ENCODE measurements at places on chromosomes 5 and 9.
A peak's percentile ranks its signal among the peaks of the same experiment; 100 is the strongest.

DNA sequence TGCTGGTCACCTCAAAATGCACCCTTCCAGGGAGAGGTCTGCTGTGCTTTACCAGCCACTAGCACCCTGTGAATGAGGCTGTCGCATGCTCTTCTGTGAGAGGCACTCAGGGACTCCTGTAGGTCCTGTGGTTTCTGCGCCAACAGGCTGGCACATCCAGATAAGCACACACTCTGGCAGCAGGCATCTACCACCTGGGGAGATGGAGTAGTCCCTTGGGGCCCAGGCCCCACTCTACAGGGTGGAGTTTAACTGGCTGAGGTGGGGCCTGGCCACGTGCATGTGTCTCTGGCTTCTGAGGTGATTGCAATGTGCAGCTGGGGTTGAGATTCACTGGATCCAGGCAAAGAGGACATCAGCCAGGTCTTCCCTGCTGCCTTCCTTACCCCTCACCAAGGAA lies 32.3 kb downstream of the TMEM174 start:
- DNase-seq = no peak

DNA sequence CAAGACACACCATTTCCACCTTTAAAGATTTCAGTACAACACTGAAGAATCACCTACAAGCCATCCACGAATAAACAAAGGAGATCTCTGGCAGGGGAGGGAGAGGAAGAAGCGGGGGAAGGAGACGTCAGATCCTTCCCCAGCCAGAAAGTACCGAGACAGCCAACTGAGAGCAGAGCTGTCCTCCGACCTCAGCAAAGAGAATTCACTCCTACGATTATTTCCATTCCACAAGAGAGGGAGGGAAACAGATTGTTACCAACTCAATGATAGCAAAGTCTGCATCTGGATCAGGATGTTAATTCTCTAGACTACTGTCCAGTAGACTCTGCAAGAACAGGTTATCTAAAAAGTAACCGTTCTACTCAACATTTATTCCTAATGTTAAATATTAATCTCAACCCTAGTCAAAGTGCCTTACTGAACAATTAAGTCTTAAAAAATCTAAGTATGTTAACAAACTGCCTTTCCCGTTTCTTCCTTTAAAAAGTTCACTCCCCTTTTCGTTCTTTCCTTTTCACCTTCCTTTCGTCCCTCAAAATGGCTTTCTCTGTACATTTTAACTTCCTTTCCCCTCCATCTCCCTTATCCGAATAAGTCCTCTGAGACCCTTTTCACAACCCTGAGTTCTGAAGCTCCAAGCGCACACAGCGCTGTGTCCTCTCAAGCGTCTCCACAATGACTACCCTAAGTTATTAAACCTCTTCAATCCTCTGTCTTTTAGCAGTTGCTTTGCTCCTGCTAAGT lies 1.4 kb downstream of the CHD1 start:
- no peak for DNase-seq

- no peak for DNase-seq
Observed at GRCh38 chr9:27929841-27930240, 356.6 kb upstream of the C9orf72 start.

GRCh38 chr9:68851657-68852056 lies 146.6 kb downstream of the PIP5K1B start:
- DNase-seq = no peak

- DNase-seq = no peak
Observed at GRCh38 chr5:61097465-61097864, 64.8 kb downstream of the SMIM15 start.

- DNase-seq = no peak
Observed at GRCh38 chr5:157487358-157487757, 27.3 kb downstream of the NIPAL4 start.

GRCh38 chr9:111178331-111179055 lies 140.2 kb upstream of the LPAR1 start:
- DNase-seq = no peak

DNA sequence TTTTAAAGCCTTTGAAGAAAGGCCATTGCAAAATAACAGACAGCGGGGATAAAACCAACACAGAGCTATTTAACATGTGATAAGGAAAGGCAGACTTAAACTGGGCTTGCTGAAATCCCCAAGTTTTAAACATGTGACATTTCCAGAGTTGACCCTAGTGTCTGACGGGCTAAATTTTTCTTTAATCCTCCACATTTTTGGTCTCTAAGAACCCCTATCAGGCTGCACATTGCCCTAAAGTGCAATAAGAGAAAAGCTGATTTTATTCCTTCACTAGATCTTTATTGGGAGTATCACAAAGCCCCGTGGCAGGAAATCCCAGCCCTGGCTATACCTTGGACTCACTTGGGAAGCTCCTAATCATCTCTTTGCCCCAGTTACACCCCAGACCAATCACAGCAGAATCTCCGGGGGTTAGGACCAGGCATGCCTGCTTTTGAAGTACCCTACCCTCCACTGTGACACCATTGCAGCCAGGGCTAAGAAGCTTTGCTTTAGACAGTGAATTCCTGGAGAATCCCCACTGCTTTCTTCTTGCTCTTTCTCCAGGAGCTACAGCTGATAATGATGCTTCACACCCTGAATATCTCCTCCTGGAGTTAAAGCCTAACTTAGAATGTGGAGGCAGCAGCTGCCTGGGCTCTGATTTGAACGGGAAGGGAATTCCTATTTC lies 20.1 kb upstream of the COL15A1 start:
- no peak for DNase-seq

- DNase-seq = no peak
Observed at GRCh38 chr9:69455311-69455710, 130.3 kb downstream of the ENTREP1 start.

- no peak for DNase-seq
Observed at GRCh38 chr9:95511952-95512708, 4.6 kb downstream of the PTCH1 start.

DNA sequence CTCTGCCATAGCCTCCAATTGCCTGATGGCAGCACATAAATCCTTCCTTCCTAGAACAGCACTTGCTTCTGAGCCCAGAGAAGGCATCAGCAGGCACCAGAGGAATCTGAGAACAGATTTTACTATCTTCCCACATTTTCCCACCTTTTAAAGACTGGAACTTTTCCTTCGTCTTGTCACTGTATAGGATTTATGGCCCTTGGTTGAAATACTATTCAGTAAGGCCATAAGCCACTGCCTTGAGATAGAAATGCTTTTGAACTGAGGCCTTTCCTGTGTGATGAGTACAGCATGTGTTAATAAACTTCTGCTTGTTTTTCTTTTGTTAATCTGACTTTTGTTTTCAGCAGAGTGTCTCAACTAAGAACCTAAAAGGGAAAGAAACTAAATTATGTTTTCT lies 84.3 kb downstream of the MRPS27 start:
- DNase-seq = no peak

DNA sequence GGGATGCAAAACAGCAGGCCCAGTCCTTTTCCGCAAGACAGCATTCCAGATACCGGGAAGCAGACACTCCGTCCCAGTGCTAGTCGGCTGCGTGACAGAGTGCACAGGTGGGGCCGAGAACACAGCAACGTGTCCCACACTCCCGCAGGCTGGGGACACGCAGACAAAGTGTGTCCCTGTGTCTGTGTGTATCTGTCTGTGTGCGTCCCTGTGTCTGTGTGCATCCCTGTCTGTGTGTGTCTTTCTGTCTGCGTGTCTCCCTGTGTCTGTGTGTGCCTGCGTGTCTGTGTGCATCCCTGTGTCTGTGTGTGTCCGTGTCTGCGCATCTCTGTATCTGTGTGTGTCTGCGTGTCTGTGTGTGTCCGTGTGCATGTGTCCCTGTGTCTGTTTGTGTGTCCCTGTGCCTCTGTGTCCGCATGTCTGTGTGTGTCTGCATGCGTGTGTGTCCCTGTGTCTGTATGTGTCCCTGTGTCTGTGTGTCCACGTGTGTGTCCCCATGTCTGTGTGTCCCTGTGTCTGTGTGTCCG lies 137.0 kb downstream of the MRPL36 start:
- no peak for DNase-seq

GRCh38 chr9:69743930-69744329 lies 15.9 kb downstream of the PTAR1 start:
- no peak for DNase-seq

DNA sequence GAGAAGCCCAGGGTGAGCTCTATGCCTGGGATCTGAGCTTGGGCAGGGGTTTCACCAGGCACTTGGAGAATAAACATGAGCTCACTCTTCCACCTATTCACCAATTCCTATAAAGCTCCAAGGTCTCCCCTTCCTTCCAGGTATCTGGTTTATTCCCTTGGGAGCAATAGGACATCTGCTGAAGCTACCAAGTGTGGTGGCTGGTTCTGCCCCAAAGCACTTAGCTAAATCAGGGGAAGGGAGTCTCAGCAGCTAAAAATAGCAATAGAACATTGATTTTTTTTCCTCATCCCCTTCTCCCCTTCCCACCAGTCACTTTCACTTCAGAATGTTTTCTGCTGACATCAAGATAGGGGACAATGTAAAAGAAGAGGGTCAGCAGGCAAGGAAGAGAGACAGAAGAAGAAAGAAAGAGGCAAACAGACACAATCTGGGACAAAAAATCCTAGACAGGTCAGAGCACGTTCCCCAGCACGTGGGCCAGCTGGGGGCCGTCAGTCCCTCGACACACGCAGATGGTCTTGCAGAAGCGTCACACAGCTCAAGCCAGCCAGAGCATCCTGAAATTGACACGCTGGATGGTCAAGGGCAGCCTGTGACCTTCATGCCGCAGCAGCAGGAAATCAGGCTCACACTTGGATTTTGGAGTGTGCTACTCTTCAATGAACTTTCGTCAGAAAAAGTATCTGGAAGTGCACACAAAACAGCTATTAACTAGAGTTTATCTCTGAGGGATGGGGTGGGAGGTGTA lies 176.0 kb downstream of the ZNF608 start:
- DNase-seq = no peak

DNA sequence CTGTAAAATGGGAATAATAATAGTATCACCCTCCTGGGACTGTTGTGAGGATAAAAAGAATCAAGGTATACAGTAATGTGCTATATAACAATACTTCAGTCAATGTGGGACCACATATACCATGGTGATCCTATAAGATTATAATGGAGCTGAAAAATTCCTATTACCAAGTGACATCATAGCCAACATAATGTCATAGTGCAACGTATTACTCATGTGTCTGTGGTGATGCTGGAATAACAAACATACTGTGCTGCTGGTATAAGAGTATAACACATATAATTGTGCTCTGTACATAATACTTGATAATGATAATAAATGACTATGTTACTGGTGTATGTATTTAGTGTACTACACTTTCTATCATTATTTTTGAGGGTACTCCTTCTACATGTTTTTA lies 38.1 kb downstream of the LIFR start:
- DNase-seq = no peak

DNA sequence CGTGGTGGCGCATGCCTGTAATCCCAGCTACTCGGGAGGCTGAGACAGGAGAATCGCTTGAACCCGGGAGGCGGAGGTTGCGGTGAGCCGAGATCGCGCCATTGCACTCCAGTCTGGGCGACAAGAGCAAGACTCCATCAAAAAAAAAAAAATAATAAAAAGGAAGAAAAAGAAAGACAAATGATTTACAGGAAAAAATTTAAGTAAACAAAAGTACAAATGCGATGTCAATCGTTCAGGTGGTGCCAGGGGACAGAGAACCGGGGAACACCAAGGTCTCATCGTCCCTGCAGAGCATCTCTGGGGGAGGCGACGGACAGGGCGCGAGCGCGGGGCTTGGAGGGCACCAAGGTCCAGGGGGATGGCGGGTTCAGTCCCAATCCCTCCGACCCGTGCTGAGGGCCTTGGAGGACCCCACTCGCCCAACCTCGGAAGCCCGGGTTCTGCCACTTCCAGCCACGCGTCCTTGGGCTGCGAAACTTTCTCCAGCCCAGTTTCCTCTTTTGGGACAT lies 607 bp upstream of the HNRNPAB start:
- peak; percentile 62 for DNase-seq

GRCh38 chr9:85112391-85112790 lies 442.9 kb downstream of the NTRK2 start:
- DNase-seq = no peak

- DNase-seq = no peak
Observed at GRCh38 chr9:137555179-137555578, 3.5 kb downstream of the MRPL41 start.

- DNase-seq = no peak
Observed at GRCh38 chr5:80825786-80826460, 134.2 kb upstream of the RASGRF2 start.

DNA sequence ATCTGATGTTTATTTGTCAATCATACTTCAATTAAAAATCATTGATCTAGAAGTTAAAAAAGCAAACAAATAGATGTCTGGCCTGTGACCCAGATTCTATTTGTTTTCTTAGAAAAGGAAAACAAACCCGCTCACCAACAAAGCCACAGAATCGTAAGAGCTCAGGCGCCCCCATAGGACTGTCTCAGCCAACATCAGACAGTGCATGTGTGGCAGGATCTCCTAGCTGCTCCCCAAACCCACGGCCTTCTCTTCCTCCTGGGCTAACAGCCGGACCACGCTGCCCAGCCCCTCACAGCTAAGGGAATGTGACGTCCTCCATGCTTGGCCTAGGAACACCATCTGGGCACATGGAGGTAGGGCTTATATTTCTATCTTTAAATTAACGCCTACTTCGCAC lies 19.4 kb downstream of the OR2Y1 start:
- DNase-seq = no peak

DNA sequence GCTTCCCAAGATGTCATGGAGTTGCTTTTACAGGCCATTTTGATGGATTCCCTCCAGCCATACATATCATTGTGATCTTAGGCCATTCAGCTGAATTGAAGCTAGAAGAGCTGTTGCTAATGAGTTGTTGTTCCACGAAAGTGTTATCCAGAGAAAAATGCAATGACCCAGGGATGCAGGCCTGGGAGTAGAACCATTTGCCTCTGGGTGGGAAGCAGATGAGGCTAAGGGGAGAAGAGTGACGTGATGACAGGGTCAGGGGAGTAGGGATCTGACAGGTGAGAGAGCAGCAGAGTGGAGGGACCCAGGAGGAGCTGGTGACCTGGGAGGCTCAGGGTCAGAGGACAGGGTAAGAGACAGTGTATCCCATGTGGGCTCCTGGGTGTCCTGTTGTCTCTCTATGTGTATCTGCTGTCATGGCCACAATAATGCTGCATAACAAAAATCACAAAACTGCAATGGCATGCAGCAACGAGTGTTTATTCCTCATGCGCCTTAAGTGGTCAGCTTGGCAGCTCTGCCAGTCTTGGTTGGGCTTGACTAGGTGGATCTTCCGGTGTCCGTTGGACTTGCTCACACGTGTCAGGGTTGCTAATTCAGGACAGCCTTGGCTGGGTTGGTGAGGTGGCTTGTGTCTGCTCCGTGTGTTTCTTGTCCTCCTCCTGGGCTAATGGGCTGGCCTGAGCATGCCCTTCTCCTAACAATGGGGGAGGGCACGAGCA lies 90.6 kb downstream of the LIFR start:
- no peak for DNase-seq
